ENCODE measurements at places on chromosomes 16 and 17.

- DNase-seq = no peak
Observed at GRCh38 chr17:4130715-4131114, 12.1 kb downstream of the ZZEF1 start.

DNA sequence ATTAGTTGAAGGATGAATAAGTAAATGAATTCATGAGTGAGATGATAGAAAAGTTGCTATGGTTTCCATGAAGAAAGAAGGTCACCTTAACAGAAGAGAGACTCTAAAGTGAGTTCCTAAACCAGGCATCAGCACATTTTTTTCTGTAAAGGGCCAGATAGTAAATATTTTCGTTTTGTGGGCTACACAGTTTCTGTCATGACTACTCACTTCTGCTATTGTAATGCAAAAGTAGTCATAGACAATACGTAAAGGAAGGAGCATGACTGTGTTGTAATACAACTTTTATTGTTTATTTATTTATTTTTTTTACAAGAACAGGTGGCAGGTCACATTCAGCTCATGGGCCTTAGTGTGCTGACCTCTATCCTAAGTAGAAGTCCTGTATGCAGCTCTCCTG lies 426.1 kb upstream of the DYNLRB2 start:
- DNase-seq = no peak

GRCh38 chr16:51733181-51733580 lies 582.1 kb upstream of the SALL1 start:
- no peak for DNase-seq

GRCh38 chr16:63283721-63284120 lies 1247.5 kb upstream of the CDH8 start:
- no peak for DNase-seq

Data from activated gamma-delta T cell (primary cell).